ENCODE measurements at places on chromosomes 2 and 18. TPM values are rescaled to one million over a fixed set of nuclear protein-coding genes. Genes with fewer than 3 reads are reported as not detected.

Gene TEKT4
- 0.44 TPM for polyA plus RNA-seq

Gene ACTG2
- polyA plus RNA-seq, result 1.1 TPM

Gene ABCG5
- 0.47 TPM for polyA plus RNA-seq

Gene CEBPZ
- polyA plus RNA-seq, result 83.1 TPM

Gene WDR35
- polyA plus RNA-seq, result 29.2 TPM
